CD14-positive monocyte (primary cell): ENCODE measurements at places on chromosomes 11 and 22.

DNA sequence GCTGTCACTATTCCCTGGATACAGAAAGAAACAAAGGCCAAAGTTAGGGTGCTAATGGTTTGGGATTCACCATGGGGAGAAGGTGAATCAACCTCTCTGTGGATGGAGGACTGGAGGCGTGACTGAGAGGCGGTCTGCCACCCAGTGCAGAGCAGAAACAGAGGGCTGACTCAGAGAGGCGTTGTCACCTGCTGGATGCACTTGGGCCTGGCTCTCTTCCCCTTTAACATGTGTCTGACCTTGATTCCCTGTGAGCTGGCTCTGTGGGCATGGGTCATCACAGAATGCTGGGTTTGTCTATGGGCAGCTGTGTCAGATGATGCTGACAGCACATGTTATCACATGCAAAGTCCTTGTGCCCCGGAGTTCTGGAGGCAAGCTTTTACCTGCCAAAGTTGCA, 75.9 kb downstream of the LDLRAD3 start:
- H3K27ac ChIP-seq, result no peak overlapping the region
- H3K4me1 ChIP-seq, result peaks cover 20% of the 10 kb centered on the region
- DNase-seq, result no peak
- no peak overlapping the region for H3K4me3 ChIP-seq
- H3K27me3 ChIP-seq, result no peaks in the 10 kb centered on the region

- peaks cover 47% of the 10 kb centered on the region for H3K4me1 ChIP-seq
- H3K36me3 ChIP-seq, result no peaks in the 10 kb centered on the region
- no peak overlapping the region for H3K4me3 ChIP-seq
- H3K27me3 ChIP-seq, result peaks cover 47% of the 10 kb centered on the region
These were observed 2.3 kb downstream of the IFITM1 start for GRCh38 chr11:316031-316701.

GRCh38 chr22:20671409-20672081, 102.4 kb upstream of the SERPIND1 start:
- no peak overlapping the region for H3K4me3 ChIP-seq
- H3K36me3 ChIP-seq, result no peaks in the 10 kb centered on the region
- H3K27me3 ChIP-seq, result peaks cover 52% of the 10 kb centered on the region
- H3K27ac ChIP-seq, result no peak overlapping the region
- no peaks in the 10 kb centered on the region for H3K4me1 ChIP-seq
- DNase-seq, result no peak

DNA sequence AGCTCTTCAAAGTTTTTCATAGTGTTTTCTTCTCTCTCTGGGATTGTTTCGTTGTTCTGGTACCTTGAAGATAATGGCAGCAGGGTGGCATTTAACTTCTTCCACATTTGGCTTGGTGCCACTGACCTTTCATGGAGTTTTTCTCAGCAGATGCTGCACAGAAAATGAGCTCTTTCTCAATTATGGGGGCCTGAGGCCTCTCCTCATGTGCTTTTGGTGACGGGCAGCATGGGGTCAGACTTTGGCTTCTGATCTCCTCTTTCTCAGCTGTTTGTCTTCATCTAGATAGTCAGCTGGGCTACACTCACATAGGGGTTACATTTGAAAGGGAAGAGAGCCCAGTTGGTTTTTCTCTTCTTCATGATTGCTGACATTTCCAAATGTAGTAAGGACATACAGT, 76.3 kb downstream of the FAT3 start:
- no peak overlapping the region for H3K27ac ChIP-seq
- no peaks in the 10 kb centered on the region for H3K27me3 ChIP-seq
- no peak overlapping the region for H3K4me3 ChIP-seq
- no peaks in the 10 kb centered on the region for H3K36me3 ChIP-seq
- no peaks in the 10 kb centered on the region for H3K4me1 ChIP-seq

DNA sequence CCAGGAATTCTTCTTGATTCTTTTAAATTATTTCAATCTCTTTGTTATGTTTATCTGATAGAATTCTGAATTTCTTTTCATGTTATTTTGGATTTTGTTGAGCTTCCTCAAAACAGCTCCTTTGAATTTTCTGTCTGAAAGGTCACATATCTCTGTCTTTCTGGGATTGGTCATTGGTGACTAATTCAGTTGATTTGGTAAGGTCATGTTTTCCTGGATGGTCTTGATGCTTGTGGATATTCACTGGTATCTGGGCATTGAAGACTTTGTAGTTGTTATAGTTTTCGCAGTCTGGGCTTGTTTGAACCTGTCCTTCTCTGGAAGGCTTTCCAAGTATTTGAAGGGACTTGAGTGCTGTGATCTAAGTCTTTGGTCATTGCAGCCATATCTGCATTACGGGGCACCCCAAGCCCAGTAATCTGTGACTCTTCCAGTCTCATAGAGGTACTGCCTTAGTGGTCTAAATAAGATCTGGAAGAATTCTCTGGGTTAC, 18.9 kb upstream of the INSC start:
- H3K36me3 ChIP-seq, result no peaks in the 10 kb centered on the region
- no peak for DNase-seq
- no peak overlapping the region for H3K27ac ChIP-seq
- H3K4me1 ChIP-seq, result no peaks in the 10 kb centered on the region
- H3K27me3 ChIP-seq, result peaks cover 2% of the 10 kb centered on the region

- no peak overlapping the region for H3K4me3 ChIP-seq
- no peaks in the 10 kb centered on the region for H3K4me1 ChIP-seq
- peaks cover 86% of the 10 kb centered on the region for H3K36me3 ChIP-seq
These were observed 56.9 kb downstream of the USP47 start for GRCh38 chr11:11898648-11899047.

DNA sequence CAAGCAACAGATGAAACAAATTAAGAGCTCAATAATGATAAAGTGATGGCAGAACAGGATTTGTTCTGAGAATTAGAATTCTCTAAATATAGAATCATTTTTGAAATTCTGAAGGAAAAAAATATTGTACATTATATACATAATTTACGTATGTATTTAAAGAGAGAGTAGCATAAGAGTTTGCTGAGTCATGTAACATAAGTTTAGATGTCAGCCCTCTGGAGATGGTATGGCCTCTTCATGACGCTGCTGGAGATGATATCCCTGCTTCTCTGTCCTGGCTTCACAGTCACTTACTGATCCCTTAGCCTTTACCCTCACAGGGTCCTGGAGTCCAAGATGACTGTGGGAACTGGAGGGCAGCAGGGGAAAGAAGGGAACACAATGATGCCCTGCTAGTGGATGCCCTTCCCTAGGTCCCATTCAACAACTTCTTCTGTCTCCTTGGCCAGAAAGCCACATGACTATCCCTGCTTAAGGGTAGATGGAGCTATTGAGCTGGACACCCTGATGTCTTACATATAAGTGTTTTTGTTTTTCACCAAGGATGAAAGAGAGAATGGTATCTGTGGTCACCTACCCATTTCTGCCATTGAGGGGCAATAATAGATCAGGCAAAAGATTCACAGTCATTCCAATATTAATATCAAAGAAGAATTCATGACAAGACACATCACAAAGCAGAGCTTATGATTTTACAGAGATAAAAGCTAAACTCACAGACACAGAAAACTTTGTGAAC, 753.1 kb downstream of the TBC1D22A start:
- no peak overlapping the region for H3K4me3 ChIP-seq
- no peak for DNase-seq
- no peak overlapping the region for H3K27ac ChIP-seq
- H3K27me3 ChIP-seq, result no peaks in the 10 kb centered on the region
- no peaks in the 10 kb centered on the region for H3K4me1 ChIP-seq
- no peaks in the 10 kb centered on the region for H3K36me3 ChIP-seq
